NCI-H1092 treated with DMSO at 0.1 percent for 48 hours (cell line): ENCODE measurements at places on chromosomes 2 and 18.

- DNase-seq, result no peak
These were observed 73.2 kb upstream of the NRP2 start for GRCh38 chr2:205609113-205609512.

DNA sequence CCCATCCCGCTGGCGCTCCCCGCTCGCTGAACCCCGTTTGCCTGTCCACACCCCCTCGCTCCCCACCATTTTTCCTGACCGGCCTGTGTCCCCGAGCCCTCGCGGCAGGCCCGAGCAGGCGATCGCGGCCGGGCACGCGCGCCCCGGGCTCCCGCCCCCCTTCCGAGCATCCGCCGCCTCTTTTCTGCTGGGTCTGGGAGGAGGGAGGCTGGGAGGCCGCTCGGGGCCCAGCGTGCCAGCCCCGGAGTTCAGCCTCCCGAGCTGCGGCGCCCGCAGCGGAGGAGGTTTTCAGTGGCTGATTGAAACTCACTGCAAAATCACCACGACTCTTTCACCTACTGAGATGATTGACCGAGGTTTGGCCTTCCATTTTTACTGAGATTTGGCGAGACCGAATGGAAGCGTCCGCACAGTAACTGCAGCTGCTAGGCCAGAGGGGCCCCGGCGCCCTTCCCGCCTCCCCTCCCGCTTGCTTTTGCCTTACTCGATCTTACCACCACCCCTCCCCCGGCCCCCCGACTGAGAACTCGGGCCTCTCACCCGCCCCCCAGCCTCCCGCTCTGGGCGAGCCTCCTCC lies 4.8 kb downstream of the SOX11 start:
- DNase-seq, result peak; percentile 49

DNA sequence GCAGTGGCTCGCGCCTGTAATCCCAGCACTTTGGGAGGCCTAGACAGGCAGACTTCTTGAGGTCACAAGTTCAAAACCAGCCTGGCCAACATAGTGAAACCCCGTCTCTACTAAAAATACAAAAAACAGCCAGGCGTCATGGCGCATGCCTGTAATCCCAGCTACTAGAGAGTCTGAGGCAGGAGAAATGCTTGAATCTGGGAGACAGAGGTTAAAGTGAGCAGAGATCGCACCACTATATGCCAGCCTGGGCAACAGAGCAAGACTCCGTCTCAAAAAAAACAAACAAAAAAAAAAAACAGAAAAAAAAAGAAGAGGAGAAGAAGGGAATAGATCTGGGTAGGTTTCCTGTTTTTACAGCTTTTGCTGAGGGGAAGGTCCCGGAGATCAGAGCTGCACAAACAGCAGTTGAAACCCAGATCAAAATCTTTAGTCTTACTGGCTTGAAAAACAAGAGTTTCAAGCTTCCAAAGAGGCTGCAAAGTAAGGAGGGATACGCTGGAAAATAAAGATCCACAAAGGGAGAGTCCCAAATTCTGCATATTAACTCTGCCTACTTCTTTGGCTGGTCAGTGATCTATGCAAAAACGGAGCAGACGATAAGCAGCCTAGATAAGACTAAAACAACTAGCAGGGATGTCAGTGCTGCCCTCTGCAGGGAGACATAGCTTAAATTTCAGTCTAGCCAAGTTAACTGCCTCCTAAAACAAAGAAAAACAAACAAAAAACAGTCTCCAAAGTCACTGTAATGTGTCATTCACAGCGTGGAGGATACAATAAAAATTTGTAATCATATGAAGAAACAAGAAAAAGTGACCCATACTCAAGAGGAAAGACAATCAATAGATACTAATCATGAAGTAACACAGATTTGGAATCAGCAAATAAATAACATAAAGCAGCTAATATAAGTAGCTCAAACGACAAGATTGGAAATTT lies 74.1 kb downstream of the TLK1 start:
- DNase-seq, result no peak

GRCh38 chr2:11842336-11842735 lies 95.9 kb downstream of the LPIN1 start:
- peak; percentile 28 for DNase-seq

GRCh38 chr2:74620671-74621070 lies 27.5 kb downstream of the M1AP start:
- no peak for DNase-seq

DNA sequence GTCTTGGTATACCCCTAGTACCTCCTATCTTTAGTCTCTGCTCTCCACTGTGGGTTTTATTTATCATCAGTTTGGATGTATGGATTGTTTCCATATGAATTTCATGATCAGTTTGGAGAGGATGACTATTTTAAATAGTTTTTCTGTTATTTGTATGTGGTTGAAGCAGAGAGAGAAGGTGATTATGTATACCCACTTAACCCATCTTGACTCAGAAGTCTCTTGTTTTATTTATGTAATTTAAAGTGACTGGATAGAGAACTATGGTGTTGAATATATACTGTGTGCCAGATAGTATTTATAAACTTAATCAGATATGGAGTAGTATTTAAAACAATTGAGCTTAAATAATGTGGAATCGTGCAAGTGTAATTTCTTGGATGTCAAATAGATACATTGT lies 39.9 kb downstream of the SMAD4 start:
- DNase-seq, result no peak

GRCh38 chr2:214019229-214019972 lies 391.5 kb upstream of the VWC2L start:
- DNase-seq, result no peak

GRCh38 chr2:120624061-120624737 lies 111.5 kb upstream of the GLI2 start:
- no peak for DNase-seq

GRCh38 chr2:126837966-126838715 lies 60.5 kb upstream of the TEX51 start:
- no peak for DNase-seq

DNA sequence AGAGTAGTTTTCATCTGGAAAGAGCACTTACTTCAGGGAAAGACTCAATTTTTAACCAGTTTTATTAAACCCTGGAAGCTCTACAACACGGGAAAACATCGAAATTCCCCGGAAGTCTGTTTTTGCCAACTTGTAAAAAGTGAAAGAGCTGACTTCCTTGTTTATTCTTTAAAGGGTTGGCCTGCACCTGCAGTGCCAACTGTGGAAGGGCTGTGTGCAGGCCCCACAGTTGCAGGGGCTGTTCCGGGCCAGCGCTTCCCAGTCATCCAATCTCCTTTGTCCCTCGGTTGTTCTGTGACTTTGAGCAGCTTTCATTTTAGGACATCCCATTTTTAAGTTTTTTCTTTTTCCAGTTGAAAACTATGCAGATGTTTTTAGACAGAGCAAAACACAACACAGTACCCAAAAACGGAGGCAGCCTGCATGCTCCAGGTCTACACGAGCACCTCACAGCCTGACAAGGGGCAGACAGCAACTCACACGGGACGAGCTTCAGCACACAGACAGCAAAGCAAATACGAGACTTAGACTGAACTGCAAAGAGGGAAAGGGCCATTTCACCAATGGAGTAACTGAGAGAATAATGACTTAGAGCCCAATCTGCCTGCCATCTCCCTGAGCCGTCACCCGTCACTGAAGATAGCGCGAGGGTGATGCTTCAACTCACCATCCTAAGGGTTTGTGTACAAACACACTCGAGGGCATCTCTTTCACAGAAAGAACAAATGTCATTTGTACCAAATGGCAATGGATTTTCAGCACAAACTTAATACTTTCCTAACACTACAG lies 70.6 kb downstream of the EMILIN2 start:
- DNase-seq, result no peak

DNA sequence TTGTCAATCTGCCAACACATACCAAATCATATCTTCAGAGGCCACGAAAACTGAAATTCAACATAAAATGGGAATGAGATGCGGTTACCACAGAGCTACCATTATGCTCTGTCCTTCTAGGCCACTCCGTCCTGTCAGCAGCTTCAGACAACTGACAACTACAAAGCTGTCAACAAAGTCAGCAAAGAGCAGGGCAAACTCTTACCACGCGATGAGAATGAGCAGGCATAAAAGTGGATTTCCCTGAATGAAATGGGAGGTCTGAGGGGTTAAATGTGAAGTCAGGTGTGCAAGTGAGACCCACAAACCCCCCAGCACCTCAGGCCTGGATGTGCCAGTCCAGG lies 130.1 kb downstream of the LNPK start:
- no peak for DNase-seq

- DNase-seq, result no peak
These were observed 154.3 kb downstream of the UXS1 start for GRCh38 chr2:106039634-106040315.

GRCh38 chr2:126831234-126832005 lies 67.3 kb upstream of the TEX51 start:
- no peak for DNase-seq

DNA sequence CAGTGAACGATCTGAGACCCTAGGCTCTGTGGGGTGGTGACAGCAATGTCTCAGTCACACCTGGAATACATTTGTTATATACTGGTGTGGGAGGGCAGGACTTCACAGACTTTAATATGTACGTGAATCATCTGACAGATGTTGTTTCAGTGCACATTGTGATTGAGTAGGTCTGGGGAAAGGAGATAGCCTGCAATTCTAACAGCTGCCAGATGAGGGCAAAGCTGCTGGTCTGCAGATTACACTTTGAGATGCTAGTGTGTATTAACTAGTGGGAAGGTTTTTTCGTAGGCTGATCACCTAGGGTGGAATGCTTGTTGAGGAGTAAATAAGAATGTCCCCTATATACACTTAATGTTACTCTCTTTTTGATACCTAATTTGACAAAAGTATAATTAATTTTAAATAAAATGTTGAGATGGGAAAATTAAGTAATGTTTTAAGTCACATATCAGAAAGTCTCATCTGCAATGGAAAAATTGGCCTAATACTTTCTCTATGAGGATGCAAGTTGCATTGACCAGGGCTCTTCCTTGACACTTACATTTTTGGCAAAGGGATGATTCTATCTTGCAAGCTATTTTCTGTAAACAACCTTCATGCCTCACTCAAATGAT lies 496.9 kb upstream of the HNMT start:
- DNase-seq, result peak; percentile 20

DNA sequence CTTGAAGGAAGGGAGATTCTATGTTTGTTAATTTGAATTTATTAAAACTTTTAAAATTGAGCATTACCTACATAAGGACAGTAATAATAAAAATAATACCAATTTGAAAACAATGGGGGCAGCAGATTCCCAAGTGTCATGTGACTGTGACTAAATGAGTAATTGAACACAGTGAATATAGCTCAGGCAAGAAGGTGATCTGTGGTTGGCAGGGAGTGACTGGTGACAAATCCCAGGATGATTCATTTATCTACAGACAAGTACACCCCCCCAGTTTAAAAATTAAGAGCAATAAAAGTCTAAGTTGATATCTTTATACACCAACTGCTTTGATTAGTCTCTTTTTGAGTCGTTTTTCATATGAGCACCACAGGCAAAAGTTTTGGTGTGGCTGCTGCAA lies 299.5 kb downstream of the ARHGAP15 start:
- no peak for DNase-seq

- no peak for DNase-seq
These were observed 566.8 kb upstream of the ZNF804A start for GRCh38 chr2:184031402-184032147.

GRCh38 chr2:241659150-241659739 lies 21.8 kb downstream of the ATG4B start:
- peak; percentile 30 for DNase-seq

GRCh38 chr2:217195016-217195415 lies 335.2 kb upstream of the TNP1 start:
- no peak for DNase-seq

DNA sequence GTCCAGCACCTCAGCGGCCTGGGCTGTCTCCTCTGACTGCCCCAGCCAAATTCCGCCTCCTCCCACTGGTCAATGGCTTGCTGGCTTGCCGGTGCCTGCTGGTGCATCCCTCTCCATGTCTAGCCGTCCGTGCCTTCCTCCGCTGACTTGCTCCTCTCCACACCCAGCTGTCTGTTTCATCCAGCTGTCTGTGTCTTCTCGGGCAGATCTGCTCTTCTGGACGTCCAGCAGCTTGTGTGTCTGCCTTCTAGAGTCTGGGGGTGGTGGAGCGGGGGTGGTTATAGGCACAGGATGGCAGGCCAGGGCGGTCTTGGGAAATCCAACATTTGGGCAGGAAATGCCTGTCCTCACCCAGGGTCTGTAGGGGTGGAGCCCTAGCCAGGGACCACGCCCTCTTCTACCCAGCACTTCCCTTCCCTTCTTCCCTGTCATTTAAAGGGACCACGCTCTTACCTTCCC lies 369.2 kb downstream of the GALNT13 start:
- no peak for DNase-seq

DNA sequence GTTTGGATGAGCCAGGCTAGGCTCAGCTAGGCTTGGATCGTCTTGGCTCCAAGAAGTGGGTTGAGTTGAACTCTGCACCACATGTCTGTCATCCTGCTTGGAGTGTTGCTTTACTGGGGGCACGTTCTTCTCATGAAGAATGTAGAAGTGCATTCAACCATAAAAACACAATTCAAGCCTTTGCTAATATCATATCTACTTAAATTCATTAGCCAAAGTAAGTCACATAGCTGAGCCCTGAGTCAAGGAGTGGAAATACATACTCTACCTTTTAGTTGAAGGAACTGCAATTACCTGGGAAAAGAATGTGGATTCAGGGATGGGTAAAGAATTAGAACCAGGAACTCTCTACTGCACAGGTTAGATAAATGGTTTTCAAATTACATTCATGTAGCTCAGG lies 360.4 kb upstream of the KCNH7 start:
- DNase-seq, result no peak

- DNase-seq, result no peak
These were observed 109.9 kb upstream of the DTNA start for GRCh38 chr18:34600158-34600557.

- DNase-seq, result no peak
These were observed 63.7 kb downstream of the COBLL1 start for GRCh38 chr2:164777847-164778461.

- no peak for DNase-seq
These were observed 441.7 kb upstream of the HNMT start for GRCh38 chr2:137522620-137523011.

GRCh38 chr2:119231975-119232665 lies 8.5 kb downstream of the STEAP3 start:
- no peak for DNase-seq

DNA sequence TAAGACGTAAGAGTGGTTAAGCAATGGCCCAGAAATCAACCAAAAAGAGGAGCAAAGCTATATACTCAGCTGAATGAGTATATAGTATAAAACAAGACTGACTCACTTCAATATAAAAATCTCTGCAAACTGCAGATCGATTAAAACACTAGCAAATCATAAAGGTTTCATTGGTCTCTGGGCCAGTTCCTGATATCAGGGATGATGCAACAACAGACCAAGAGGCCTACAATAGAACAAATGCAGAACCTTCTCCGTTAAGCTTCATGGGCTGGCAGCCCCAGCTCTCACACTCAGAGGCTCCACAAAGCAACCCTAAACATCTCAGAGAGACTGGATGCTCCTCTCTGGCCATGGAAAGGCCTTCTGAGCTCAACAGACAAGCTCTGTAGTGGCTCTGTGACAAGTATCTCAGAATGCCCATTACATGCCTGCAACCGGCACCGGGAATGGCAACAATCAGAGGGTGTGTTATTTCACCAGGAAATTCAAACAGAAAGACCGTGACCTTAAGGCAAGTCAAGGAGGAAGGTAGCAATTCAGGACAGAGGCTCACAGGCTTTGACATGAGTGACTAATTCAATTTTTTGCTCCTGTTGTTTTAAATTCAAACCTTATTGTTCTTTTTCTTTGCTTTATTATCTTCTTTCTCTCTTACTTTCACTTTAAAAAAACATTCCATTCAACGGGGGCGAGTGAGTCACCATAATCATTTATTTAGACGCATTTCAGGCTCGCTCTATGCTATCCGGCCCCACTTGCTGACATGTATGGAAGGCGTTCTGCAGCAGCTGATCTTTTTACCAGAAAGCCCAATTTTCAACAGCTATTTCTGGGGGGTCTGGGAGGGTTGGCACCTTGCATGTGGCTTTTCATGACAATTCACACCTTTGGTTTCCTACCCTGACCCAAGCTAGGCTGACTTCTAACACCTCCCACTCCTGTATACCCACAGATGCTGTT lies 15.1 kb downstream of the CYRIA start:
- DNase-seq, result no peak
